ENCODE measurements at places on chromosomes 7 and 10. TPM values are rescaled to one million over a fixed set of nuclear protein-coding genes. Genes with fewer than 3 reads are reported as not detected.

The RELN gene
- 390 TPM for total RNA-seq

The ATRNL1 gene
- total RNA-seq: 419 TPM

The CABCOCO1 gene
- total RNA-seq: 2.0 TPM

The HOXA10 gene
- total RNA-seq: not detected

The GRID2IP gene
- total RNA-seq: 3.5 TPM

Measured in cerebellum (tissue), 4 donors.